Spinal cord (tissue), 10 donors: ENCODE measurements at places on chromosomes 6 and 20. TPM values are rescaled to one million over a fixed set of nuclear protein-coding genes. Genes with fewer than 3 reads are reported as not detected.

The BTN1A1 gene
- 0.08 TPM for polyA plus RNA-seq

The ZNF831 gene
- polyA plus RNA-seq = 0.02 TPM

The BAK1 gene
- polyA plus RNA-seq = 13.9 TPM

The DEF6 gene
- polyA plus RNA-seq = 6.7 TPM

The SYNJ2 gene
- polyA plus RNA-seq = 7.9 TPM

The TREML4 gene
- not detected for polyA plus RNA-seq

The IL20RA gene
- 1.7 TPM for polyA plus RNA-seq

The VGLL2 gene
- polyA plus RNA-seq = 0.71 TPM

The COL19A1 gene
- polyA plus RNA-seq = 1.8 TPM
